ENCODE measurements at places on chromosomes 5 and 9.

GRCh38 chr5:131194725-131195124 is 24.0 kb downstream of the LYRM7 start:
- DNase-seq = no peak

DNA sequence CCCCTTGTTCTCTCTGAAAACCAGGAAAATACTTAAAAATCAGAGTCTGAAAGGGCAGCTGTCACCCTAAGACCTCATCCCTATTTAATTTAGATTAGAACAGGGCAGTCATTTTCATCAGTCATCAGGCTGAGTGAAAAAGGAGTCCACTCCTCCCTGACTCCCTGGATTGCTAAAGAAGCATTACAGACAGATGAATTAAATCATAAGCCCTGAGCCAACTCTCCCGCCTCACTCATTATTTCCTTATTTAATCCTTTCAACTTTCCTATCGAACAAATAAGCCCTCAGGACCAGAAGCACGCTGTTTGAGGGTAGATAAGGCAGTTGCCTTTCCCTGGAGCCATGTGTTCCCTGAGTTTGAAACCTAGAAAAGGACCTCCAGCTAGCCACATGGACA is 201.9 kb upstream of the ANKRD55 start:
- no peak for DNase-seq

DNA sequence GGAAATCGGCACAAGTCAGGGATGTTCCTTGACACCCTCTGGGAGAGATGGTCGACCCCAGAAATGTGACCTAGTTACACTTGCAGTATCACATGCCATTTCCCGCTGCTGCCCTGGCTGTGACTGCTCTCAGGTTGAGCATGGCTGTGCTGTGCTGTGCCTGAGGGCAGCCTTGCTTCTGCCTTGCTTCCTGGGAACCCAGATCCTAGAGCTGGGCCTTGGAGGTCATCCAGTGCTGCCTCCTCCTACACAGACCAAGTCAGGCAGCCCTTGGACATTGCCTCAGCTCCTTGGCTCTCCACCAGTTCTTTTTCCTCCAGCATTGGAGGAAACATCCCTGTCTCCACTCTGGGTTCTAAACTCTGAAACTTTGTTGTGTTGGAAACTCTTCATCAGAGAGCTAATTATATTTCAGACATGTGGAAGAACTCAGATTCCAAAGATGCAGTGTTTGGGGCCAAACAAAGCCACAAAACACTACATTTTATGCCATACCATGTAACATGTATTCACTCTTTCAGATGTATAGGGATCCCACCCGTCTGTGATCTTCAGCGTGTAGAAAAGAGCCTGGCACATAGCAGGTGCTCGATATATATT is 6.1 kb downstream of the MAMDC2 start:
- no peak for DNase-seq

DNA sequence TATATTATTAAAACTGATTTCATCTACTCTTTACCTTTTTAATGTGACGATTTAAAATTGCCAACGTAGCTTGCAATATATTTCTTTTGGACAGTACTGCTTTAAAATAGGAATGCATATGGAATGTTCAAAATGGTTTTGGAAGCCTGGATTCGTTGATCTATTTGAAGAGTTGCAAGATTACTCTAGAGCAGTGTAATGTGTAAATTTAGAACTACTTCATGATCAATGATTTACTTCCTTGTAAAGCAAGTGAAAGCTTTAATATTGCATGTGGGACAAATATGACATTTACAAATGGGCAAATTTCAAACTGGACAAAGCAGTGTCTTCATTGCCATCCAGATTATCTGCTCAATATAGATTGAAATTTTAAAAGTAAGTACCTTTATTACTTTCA is 38.3 kb downstream of the PARP8 start:
- DNase-seq = no peak

DNA sequence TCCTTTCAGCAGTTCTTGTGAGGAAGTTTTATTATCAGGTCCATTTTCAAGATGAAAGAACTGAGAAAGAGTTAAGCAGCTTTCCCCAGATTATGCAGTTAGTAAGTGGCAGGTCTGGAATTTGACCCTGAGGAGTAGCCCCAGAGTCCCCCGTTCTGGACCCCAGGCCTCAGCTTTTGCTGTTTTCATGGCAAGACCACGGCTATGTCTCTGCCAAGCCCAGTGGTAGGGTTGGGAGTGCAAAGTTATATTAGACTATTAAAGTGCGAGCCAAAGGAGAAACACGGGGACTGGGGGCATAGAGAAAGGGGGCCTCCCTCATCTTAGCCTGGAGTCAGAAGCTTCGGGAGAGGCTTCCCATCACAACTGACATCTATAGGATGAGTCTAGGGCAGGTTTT is 19.3 kb upstream of the ORM1 start:
- no peak for DNase-seq

- DNase-seq = no peak
Observed at GRCh38 chr5:139226131-139226530, 28.0 kb upstream of the SIL1 start.

- no peak for DNase-seq
Observed at GRCh38 chr5:96189028-96189826, 227.6 kb upstream of the ELL2 start.

GRCh38 chr9:121450241-121450640 is 49.4 kb downstream of the GGTA1 start:
- DNase-seq = no peak

DNA sequence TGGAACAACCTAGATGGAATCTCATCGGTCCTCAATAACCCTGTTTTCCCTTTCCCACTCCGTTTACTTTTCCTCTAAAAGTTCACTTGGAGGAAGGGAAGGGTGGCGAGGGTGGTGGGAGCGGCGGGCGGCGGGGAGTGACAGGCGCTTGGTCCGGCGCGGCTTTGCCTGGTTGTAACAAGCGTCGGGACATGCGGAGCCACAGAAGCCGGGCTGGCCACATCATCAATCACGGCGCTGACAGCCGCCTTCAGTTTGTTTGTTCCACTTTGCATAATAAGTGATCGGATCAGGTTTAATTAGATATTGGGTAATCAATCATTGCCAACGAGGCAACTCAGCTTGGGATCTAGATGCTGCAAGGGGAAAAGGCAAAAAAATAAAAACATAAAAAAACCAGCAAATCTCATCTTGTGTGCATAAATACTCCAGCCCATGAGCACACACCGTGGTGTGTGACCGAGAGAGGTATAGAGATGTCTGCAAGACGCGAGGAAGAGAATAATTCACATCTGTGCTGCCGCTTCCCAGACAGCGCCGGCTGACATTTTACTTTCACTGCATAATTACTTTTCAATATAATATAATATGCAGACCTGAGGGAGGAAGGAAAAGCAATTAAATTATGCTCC is 396.2 kb upstream of the IRX4 start:
- no peak for DNase-seq

- DNase-seq = no peak
Observed at GRCh38 chr5:32254881-32255539, 57.7 kb downstream of the MTMR12 start.

DNA sequence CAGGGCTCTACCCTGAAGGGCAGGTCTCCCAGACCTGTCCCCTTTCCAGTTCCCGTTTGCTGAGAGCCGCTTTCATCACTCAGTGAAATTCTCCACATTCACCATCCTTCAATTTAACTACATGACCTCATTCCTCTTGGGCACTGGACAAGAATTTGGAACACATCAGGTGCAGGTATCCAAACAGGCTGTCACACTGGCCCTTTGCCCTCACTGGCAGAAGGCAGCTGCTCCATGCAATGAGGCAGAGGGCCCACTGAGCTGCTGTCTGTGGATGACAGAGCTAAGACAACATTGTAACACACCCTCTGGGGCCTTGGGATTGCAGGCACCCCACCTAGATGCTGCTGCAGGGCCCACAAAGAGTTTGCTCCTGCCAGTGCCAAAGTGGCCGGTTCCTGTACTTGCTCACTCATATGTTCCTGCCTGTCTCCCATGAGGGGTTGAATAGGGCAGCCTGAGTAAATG is 55.1 kb downstream of the ACTL7B start:
- no peak for DNase-seq

DNA sequence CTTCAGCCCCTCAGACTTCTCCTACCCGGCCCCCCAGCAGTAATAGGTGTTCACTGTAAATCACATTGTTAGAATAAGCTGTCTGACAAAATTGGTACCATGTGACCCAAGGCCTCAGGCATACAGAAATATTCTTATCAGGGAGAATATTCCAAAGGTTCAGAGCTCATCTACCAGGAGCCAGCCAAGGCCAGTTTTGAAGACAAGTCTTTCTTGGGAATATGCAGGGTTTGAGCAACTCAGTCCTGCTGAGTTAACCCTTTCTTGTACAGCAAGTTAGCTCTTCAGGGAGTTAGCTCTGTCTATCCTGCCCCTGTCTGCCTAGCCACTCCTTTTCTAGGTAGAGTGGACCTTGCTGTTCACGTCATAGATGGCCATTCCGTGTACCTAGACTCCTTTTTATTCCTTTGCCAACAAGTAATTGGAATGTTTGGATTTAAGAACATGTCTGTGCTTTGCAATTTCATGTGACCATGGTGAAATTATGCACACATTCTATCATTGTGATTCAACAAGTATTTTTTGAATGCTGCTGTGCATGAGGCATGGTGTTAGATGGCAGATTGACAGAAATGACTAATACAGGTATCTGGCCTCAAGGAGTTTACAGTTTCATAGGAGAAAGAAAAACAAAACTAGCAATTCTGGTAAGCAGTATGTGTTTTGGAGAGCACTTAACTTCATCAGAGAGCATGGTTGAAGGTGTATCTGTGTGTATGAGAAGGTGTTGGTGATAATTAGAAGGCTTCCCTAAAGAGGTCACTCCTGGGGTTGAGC is 22.6 kb downstream of the TGFBR1 start:
- no peak for DNase-seq

GRCh38 chr5:168752416-168753190 is 173.4 kb upstream of the PANK3 start:
- no peak for DNase-seq

DNA sequence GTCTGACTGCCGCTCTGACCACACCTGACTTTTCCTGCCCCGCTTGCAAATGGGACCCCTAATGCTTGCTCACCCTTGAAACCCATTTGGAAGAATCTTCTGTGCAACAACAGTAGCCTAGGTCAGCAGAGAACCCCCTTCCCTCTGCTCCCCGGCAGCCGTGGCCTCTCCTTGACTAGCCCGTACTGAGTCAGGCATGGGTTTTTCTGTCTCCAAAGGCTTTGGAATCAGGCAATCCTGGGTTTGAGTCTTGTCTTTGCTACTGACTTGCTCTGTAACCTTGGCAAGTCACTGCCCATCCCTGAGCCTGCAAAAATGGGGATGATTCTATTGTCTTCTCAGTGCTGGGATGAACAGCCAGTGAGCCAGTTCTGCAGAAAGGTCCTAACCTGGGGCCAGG is 135.4 kb downstream of the RGS3 start:
- no peak for DNase-seq

GRCh38 chr5:126869005-126869451 is 92.1 kb downstream of the LMNB1 start:
- no peak for DNase-seq

DNA sequence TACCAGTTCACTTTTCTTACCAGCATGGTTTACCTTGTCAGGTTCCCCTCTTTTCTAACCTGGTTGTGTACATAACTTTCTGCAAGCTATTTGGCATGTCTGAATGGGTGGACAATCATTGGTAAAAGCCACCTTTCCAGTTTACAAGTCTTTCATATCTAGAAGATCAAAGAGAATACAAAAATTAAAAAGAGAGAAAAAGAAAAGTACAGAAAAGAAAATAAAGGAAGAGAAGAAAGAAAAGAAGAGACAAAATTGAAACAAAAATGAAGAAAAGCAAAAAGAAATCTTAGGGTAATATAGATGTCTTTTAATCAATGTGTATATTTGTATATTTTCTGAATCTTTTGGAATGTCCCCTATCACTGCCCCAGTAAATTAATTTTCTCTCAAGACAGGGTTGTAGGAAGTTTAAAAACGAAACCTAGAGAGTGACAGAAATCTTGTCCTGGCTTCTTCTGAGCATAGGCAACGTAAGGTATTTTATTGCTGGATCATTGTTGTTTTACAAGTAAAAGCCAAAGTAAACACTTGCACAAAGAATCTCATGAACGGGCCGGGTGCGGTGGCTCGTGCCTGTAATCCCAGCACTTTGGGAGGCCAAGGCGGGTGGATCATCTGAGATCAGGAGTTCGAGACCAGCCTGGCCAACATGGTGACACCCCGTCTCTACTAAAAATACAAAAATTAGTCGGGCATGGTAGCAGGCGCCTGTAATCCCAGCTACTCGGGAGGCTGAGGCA is 98.7 kb upstream of the IFNE start:
- no peak for DNase-seq

- DNase-seq = no peak
Observed at GRCh38 chr5:135173662-135174290, 139.7 kb upstream of the PITX1 start.
